Effector memory CD4-positive, alpha-beta T cell (primary cell): ENCODE measurements at places on chromosomes 5 and 9.

DNA sequence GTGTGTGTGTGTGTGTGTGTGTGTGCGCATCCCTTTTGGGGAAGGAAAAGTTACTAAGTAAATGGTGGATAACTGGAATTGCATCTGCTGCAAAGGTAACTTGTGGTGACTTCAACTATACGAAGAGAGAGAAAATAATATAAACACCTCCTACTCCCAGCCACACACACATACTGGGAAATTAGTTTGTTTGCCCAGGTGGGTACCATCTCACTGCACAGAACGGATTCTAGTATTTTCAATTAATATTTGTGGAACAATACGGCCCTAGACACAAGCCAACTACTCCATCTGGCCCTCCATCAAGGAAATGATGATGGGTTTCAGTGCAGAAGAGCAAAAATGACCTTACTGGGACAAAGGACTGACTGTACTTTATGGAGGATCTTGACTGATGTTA is 32.2 kb upstream of the TXN start:
- no peak overlapping the region for H3K4me3 ChIP-seq
- no peaks in the 10 kb centered on the region for H3K4me1 ChIP-seq
- no peak overlapping the region for H3K27ac ChIP-seq

DNA sequence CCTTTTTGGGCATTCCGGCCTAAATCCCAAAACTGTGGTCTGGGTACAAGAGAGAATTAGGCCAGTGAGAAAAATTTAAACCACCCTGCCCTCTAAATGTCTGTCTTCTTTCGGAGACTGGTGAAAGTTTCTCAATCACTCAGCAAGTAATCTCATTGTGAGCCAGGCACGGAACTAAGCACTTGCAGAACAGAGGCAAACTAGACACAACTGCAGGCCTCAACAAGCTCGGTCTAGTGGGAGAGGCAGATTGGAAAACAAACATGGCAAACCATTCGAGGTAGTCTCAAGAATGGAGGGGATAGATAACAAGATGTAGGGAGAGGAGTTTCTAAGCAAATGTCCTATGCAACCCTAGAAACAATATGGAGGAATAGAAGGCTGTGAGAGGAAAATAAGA is 8.9 kb upstream of the C5orf58 start:
- DNase-seq = no peak
- H3K27ac ChIP-seq = no peak overlapping the region
- H3K4me1 ChIP-seq = no peaks in the 10 kb centered on the region
- no peaks in the 10 kb centered on the region for H3K36me3 ChIP-seq
- H3K27me3 ChIP-seq = no peaks in the 10 kb centered on the region

- H3K27ac ChIP-seq = no peak overlapping the region
- no peak for DNase-seq
- H3K27me3 ChIP-seq = peaks cover 7% of the 10 kb centered on the region
- H3K36me3 ChIP-seq = no peaks in the 10 kb centered on the region
- H3K4me3 ChIP-seq = no peak overlapping the region
- no peaks in the 10 kb centered on the region for H3K4me1 ChIP-seq
Observed at GRCh38 chr9:91415290-91415689, 8.3 kb downstream of the NFIL3 start.

DNA sequence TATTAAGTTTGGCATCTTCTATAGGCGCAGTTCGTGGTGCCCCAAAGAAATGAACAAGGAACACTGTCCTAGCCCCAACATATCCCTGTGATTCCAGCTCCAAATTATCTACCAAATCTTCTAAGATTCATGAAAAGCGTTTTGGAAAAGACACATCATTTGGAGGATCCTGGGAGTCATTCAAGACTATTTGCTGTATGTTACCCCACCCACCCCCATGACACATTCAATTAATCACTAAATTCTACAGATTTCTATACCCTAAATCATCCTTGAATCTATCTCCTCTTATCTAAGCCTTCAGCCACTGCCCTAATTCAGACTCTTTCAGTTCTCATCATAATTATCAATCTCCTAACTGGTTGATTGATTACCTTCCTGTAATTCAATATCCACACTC is 5.5 kb upstream of the RUSC2 start:
- DNase-seq = no peak
- H3K27ac ChIP-seq = no peak overlapping the region
- peaks cover 1% of the 10 kb centered on the region for H3K4me1 ChIP-seq
- H3K36me3 ChIP-seq = no peaks in the 10 kb centered on the region

- H3K4me1 ChIP-seq = no peaks in the 10 kb centered on the region
- H3K27me3 ChIP-seq = peaks cover 5% of the 10 kb centered on the region
- H3K27ac ChIP-seq = no peak overlapping the region
- DNase-seq = no peak
Observed at GRCh38 chr5:150175536-150175935, 9.0 kb downstream of the CDX1 start.

- DNase-seq = no peak
- no peak overlapping the region for H3K4me3 ChIP-seq
- H3K27ac ChIP-seq = no peak overlapping the region
Observed at GRCh38 chr5:173706700-173707099, 90.2 kb upstream of the BOD1 start.

GRCh38 chr5:136205061-136205702 is 12.2 kb upstream of the SMIM32 start:
- no peak for DNase-seq

DNA sequence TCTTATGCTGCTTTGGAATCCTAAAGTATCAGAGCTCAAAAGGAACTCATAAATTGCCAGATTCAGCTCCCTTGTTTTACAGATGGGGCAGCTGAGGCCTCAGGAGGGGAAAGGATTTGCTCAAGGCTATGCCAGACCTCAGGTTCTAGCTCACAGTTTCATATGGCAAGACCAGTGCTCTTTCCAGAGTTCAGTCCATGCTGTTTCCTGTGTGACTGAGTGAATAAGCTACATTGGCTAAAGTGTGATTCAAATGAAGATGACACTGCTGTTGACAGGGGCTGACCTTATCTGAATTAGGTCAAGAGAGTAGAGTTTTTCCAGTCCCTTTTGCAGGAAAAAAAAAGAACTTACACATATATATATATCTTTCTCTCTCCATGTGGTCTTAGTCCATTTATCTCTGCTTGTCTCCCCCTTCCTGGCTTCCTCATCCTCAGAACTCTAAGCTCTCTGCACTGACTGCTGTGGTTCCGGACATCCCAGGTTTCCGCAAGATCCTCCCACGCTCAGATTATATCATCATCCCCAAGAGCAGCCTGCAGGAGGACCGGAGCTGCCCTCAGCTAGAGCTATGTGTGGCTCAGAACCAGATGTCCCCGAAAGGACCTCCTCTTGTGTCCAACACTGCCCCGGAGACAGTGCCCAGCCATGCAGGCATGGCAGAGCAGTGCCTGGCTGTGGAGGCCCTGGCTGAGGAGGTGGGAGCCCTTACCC is 9.3 kb downstream of the HMGXB3 start:
- no peak overlapping the region for H3K27ac ChIP-seq
- H3K27me3 ChIP-seq = no peaks in the 10 kb centered on the region
- H3K4me3 ChIP-seq = no peak overlapping the region
- H3K4me1 ChIP-seq = no peaks in the 10 kb centered on the region

- peaks cover 6% of the 10 kb centered on the region for H3K36me3 ChIP-seq
- H3K27ac ChIP-seq = no peak overlapping the region
- H3K4me1 ChIP-seq = no peaks in the 10 kb centered on the region
- no peak overlapping the region for H3K4me3 ChIP-seq
- no peaks in the 10 kb centered on the region for H3K27me3 ChIP-seq
Observed at GRCh38 chr9:108864446-108864845, 2.4 kb downstream of the ACTL7A start.

GRCh38 chr9:7936163-7936562 is 136.6 kb upstream of the DMAC1 start:
- peak overlapping the region; percentile 56 for H3K27ac ChIP-seq
- H3K27me3 ChIP-seq = no peaks in the 10 kb centered on the region
- peak overlapping the region; percentile 13 for H3K4me3 ChIP-seq

DNA sequence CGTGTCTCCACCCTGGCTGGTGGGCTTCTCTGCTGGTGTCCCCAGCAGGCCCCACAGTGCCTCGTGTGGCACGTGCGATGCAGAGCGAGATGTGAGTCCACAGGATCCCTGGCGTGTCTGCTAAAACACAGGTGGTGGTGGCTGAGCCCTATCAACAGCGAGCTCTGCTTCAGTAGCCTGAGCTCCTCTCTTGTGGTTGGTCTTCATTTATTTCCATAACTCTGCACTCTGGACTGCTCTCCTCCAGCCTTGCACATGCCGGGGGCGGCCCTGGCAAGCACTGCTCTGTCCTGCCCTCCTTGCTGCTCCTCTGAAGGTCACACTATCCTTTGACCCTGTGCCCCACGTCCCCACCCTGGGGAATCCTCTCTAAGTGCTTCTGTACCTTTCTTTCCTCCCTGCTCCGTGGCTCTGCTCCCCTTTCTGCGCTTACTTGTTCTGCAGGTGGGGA is 59.2 kb downstream of the NSUN2 start:
- no peaks in the 10 kb centered on the region for H3K4me1 ChIP-seq
- no peak for DNase-seq
- H3K4me3 ChIP-seq = no peak overlapping the region
- no peak overlapping the region for H3K27ac ChIP-seq

- H3K27me3 ChIP-seq = no peaks in the 10 kb centered on the region
- DNase-seq = no peak
- H3K27ac ChIP-seq = no peak overlapping the region
- H3K4me1 ChIP-seq = no peaks in the 10 kb centered on the region
- H3K36me3 ChIP-seq = peaks cover 3% of the 10 kb centered on the region
Observed at GRCh38 chr5:88290801-88291200, 22.2 kb upstream of the TMEM161B start.

GRCh38 chr5:10747678-10748622 is 13.1 kb downstream of the DAP start:
- H3K27ac ChIP-seq = no peak overlapping the region
- H3K36me3 ChIP-seq = peaks cover 49% of the 10 kb centered on the region
- H3K4me1 ChIP-seq = no peaks in the 10 kb centered on the region
- no peaks in the 10 kb centered on the region for H3K27me3 ChIP-seq

DNA sequence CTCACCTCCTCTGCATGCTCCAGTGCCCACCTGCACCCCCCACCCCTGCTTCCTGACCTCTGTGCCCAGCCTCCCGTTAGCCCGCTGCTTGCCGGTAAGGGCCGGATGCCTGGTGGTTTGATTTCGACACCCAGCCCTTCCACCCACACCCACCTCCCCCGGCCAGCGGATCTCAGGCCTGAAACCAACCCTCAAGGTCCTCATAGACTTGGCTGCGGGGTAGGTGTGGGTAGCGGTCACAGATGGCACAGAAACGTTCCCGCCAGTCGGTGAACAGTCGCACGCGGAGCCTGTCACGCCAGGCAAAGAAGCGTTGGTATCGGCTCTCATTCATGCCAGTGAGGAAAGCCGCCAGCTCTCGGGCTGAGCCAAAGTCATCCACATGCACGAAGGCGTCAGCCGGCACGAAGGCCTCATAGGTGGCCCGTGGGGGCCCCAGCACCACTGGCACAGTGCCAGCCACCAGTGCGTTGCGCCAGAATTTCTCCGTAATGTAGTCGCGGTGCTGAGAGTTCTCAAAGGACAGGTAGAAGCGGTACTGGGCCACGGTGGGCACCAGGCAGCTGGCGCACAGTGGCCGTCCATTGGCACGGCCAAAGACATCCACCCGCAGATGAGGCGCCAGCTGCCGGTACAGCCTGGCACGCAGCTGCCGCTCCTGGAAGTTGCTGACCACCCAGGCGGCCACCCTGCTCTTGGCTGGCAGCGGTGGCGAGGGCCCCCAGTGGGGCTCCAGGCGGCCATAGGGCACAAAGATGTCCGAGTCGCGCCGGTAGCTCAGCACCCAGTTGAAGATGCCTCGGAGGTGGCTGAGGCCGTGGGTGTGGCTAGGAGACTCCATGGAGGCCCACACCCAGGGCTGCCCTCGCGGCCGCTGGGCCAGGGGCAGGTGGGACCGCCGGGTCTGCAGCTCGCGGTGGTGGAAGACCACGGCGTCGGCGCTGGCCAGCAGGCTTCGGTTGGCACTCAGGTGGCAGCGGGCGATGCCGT is 1.1 kb downstream of the FUT7 start:
- DNase-seq = no peak
- H3K4me3 ChIP-seq = peak overlapping the region; percentile 67
- no peaks in the 10 kb centered on the region for H3K36me3 ChIP-seq
- H3K4me1 ChIP-seq = peaks cover 70% of the 10 kb centered on the region
- H3K27me3 ChIP-seq = no peaks in the 10 kb centered on the region

DNA sequence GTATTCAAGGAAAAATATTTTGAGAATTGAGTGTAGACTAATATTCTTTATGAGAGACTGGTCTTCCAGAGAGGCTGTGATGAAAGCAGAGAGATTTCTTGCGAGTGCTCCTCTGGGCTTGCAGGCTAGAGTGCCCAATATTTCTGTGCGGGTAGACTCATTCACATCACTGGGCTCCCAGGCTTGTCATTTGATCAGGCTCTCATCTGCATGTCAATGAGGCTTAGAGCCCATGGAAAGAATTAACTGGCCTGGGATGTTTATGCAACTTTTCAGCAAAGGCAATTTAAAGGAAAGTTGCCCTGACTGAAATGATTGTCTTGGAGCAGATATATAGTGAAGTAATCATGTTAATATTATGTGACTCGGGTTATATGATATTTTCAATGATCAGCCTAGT is 42.3 kb downstream of the SNCAIP start:
- no peak overlapping the region for H3K27ac ChIP-seq
- no peak overlapping the region for H3K4me3 ChIP-seq
- DNase-seq = no peak
- no peaks in the 10 kb centered on the region for H3K4me1 ChIP-seq
- no peaks in the 10 kb centered on the region for H3K27me3 ChIP-seq
- no peaks in the 10 kb centered on the region for H3K36me3 ChIP-seq

- H3K27me3 ChIP-seq = no peaks in the 10 kb centered on the region
- no peak overlapping the region for H3K4me3 ChIP-seq
- H3K4me1 ChIP-seq = no peaks in the 10 kb centered on the region
- DNase-seq = no peak
Observed at GRCh38 chr5:111930905-111931461, 174.0 kb upstream of the NREP start.

- no peak for DNase-seq
- H3K27me3 ChIP-seq = peaks cover 7% of the 10 kb centered on the region
- H3K36me3 ChIP-seq = no peaks in the 10 kb centered on the region
- H3K4me1 ChIP-seq = peaks cover 3% of the 10 kb centered on the region
- no peak overlapping the region for H3K4me3 ChIP-seq
Observed at GRCh38 chr9:136670576-136671253, 8.0 kb downstream of the EGFL7 start.

GRCh38 chr5:79990205-79990597 is 861 bp downstream of the MTX3 start:
- H3K27me3 ChIP-seq = no peaks in the 10 kb centered on the region
- H3K4me3 ChIP-seq = peak overlapping the region; percentile 89
- H3K4me1 ChIP-seq = peaks cover 6% of the 10 kb centered on the region
- H3K27ac ChIP-seq = peak overlapping the region; percentile 74
